ENCODE measurements at places on chromosomes 1 and 21.

- DNase-seq: peak; percentile 61
These were observed at the start of gene TCEA3 for GRCh38 chr1:23424293-23425192. Gene TCEA3, minus strand, starts transcription at chr1:23424748. Its CDS starts 115 bp downstream, at chr1:23424633.

GRCh38 chr1:110945626-110946025 lies 18.1 kb downstream of the LRIF1 start:
- DNase-seq: no peak

- no peak for DNase-seq
These were observed 113.4 kb upstream of the SLC25A33 start for GRCh38 chr1:9425859-9426258.

DNA sequence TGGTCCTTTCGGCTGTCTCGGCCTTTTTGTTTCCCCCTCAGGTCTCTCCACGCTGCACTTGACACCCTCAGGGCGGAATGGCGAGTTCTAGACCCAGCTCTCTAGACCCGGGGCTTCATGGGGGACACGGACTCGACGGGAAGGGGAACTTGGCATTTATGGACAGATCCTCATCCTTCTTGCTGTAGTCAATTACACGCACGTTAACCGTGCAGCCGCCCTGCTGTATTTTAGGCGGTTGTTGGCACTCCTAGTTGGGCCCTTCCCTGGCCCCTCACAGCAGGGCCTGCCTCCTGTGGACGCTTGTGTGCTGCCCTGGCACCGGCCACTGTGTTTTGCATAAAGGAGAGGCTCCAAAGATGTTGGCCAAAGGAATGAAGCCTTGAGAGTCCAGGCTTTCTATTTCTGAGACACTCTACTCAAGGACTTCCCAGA lies 558 bp upstream of the BTG3 start:
- no peak for DNase-seq

DNA sequence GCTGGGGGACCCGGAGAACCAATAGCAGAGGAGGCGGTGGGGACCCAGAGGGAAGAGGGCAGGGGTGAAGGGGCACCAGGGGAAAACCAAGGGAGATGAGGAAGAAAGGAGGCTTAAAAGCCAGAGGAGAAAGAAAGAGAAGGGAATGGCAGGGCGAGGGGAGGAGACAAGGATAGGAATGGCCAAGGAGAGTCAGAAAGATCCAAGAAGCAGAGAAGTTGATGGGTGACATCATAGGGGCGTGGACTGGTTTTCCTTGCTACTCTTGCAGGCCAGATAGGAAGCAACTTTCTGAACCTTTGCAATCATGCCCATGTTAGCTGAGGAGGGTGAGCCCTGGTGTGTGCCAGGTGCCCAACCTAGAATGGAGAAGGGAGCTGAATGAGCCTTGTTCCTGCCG lies 5.4 kb downstream of the NPR1 start:
- DNase-seq: no peak

- no peak for DNase-seq
These were observed 122.7 kb downstream of the RYR2 start for GRCh38 chr1:237164406-237165352.

DNA sequence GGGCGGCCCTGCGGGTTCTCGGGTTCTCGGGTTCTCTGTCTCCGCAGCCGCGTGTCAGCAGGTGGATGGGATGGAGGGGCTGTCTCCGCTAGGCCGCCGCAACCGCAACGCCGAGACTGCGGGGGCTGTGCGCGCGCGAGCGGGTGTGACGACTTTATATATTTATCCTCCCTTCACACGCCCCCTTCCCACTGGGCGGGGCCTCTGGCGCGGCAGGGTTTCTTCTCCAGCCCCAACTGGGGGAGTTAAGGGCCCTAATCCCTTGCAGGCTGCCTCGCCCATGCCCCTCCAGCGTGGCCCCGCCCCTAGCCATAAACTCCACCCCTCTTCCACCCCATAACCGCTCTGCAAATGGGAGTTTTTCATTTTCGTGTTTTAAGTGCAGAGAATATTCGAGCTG lies 3.4 kb downstream of the IGSF21 start:
- DNase-seq: no peak

- no peak for DNase-seq
These were observed 45.9 kb downstream of the SYF2 start for GRCh38 chr1:25186161-25187007.

DNA sequence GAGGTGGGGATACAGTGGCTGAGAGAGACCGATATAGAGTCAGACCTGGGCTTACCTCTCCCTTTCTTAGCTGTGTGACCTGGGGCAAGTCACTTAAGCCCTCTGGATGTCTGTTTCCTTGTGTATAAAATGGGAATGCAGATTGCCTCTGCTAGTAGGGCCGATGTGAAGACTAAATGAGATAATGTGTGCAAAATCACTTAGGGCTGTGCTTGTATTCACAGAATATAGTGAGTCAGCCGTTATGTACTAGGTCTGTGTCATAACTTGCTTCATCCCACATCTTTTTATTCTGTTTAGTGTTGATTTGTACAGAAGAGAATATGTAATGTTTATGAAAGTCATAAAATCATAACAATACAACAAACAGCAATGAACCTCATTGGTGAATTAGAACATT lies 56.0 kb downstream of the PTPRU start:
- DNase-seq: no peak
